Cortex of kidney (tissue), 1 donor: ENCODE measurements at places on chromosomes 7 and 10.

GRCh38 chr10:116688241-116688711, 54.1 kb downstream of the HSPA12A start:
- no peak for DNase-seq

DNA sequence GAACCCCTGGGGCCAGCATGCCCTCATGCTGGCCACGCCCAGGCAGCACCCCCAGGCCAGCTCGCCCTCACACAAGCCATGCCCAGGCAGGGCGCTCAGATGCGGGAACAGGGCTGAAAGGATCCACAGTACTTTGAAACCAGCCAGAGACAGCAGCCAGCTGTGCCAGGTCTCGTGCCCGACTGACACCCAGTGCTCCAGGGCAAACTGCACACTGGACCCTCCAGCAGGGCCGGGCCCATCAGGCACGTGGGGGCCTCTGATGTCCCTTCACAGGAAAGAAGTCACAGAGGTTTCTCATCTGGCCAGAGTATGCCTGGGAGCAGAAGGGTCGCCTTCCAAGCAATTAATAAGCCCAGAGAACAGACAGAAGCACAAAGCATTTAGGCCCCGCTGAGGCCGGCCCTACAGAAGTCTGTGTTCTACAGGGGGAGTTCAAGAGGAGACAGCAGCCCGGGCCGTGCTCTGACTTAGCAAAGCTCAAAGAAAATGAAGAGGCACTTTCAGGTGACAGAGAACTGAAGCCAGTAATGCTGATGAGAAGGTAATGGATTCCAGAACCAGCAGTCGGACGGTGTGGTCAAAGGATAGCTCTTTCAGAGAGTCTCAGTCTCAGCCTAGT, 21.4 kb downstream of the MAD1L1 start:
- DNase-seq = no peak

DNA sequence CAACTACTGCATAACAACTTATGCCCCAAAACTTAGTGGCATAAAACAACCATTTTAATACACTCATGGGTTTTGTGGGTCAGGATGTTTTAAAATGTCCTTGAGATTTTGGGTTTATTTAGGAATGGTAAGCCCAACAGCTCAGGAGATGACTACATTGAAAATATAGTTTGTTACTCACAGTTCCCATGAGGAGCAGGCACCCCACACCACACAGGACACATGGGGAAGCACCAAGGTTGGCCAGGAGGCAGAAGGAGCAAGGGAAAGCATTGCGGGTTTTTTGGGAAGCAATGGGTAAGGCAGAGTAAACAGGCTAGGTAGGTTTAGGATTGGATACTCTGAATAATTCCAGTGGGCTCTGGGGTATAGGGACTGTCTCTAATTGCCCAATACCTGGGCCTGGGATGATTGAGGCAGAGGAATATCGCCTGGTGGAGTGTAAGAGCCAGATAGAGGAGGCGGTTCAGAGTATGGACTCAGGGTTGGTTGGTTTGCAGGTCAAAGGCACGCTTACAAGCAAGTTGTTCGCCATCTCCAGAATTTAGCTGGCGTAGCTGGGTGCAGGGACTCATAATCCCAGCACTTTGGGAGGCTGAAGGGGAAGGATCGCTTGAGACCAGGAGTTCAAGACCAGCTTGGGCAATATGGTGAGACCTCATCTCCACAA, 10.0 kb upstream of the MARVELD1 start:
- DNase-seq = no peak

- no peak for DNase-seq
Measured at GRCh38 chr7:98202367-98203195, 8.7 kb upstream of the BHLHA15 start.

GRCh38 chr10:34462056-34462455, 353.0 kb downstream of the PARD3 start:
- DNase-seq = no peak

GRCh38 chr10:102117391-102118159, 2.6 kb downstream of the LDB1 start:
- DNase-seq = no peak

DNA sequence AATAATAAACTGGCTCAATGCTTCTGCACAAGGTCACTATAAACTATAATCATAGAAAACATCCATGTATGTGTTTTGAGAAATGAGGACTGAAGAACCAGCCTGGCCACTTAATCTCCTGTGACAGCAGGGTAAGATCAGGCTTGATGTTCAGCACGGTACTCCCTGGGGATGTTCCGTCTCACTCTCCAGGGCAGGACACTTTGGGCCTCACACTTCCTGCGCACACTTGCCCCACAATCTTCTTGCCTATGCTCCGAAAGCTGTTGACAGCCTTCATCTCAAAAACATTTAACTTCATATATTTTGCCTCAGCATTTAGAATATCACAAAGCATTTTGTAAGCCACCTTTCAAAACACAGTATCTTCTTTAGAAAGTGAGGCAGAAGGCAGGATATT, 92.7 kb downstream of the PARD3 start:
- no peak for DNase-seq

GRCh38 chr7:1478480-1478879, 19.2 kb upstream of the MICALL2 start:
- DNase-seq = no peak

- DNase-seq = no peak
Measured at GRCh38 chr7:102811942-102812678, 63.3 kb downstream of the FAM185A start.

DNA sequence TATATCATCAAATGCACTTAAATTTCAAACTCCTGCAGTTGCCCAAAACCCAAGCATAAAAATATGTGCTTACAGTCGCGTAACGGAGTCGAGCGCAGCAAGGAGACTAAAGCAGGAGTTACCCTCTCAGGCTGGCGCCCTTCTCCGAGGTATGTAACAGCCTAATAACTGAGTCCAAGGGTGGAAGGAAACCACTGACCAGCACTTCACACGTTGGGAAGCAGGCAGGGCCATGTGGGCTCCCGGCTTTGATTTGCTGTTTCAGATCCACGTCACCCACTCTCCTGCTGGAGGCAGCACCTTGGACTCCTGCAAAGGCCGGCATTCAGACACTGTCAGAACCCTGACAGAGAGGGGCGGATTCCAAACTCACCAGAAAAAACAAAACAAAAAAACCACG, 123.8 kb downstream of the DIP2C start:
- no peak for DNase-seq

- DNase-seq = no peak
Measured at GRCh38 chr7:142855756-142856564, 1.1 kb downstream of the EPHB6 start.

DNA sequence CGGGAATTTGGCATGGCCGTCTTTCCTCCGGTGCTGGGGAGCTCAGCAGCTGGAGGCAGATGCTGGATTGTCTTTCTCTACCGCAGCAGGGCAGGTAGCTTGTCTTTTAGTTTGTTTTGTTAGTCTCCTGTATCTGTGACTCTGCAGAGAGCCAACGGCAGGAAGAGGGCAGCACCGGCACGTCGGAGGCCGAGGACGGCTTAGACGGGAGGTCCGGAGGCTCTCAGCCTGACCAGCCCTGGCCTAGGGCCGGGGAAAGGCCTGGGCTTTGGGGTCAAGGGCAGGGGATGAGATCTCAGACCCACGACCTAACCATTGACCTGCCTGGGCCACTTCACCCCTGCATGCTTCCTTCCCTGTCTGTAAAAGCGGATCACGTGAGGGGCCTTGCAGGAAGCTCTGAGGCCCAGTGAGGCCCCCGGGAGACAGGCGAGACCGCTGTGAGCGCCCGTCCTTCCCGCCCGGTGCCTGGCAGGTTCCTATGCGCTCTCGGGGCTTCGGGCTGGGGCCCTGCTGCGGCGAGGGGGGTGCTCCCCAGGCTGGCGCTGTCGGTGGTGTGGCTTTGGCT, 72.7 kb downstream of the LHPP start:
- DNase-seq = no peak

- DNase-seq = no peak
Measured at GRCh38 chr10:106023329-106023728, 1141.2 kb downstream of the SORCS1 start.

GRCh38 chr7:155879592-155879991, 67.3 kb upstream of the SHH start:
- no peak for DNase-seq
